ENCODE measurements at places on chromosomes 2 and 18. TPM values are rescaled to one million over a fixed set of nuclear protein-coding genes. Genes with fewer than 3 reads are reported as not detected.

The MERTK gene
- total RNA-seq: 8.3 TPM

The PDCD1 gene
- total RNA-seq: 2.8 TPM

The SERPINB12 gene
- total RNA-seq: not detected

The TMEFF2 gene
- total RNA-seq: 0.26 TPM

The BMP10 gene
- total RNA-seq: not detected

The PRKAG3 gene
- total RNA-seq: not detected

The SCYGR4 gene
- not detected for total RNA-seq

The VPS54 gene
- total RNA-seq: 26.3 TPM

The KLHL14 gene
- total RNA-seq: 7.4 TPM

The APCDD1 gene
- total RNA-seq: 40.2 TPM

The TTC39C gene
- total RNA-seq: 16.2 TPM

The SULT1C4 gene
- total RNA-seq: 2.9 TPM

The ARHGAP28 gene
- 24.5 TPM for total RNA-seq

The FSHR gene
- total RNA-seq: not detected

GRCh38 chr2:216081012-216081411 lies 597 bp downstream of the PECR start:
- DNase-seq: no peak

GRCh38 chr2:10700078-10700803 lies 10.5 kb upstream of the NOL10 start:
- no peak for DNase-seq

GRCh38 chr2:31003749-31004148 lies 134.5 kb downstream of the GALNT14 start:
- no peak for DNase-seq

GRCh38 chr18:55685638-55686037 lies 97.6 kb upstream of the TCF4 start:
- no peak for DNase-seq

- DNase-seq: no peak
Observed at GRCh38 chr18:36490897-36491296, 193.4 kb downstream of the FHOD3 start.

- DNase-seq: no peak
Observed at GRCh38 chr2:43486603-43487002, 109.2 kb downstream of the THADA start.

- no peak for DNase-seq
Observed at GRCh38 chr18:65146482-65147021, 604.3 kb upstream of the CDH7 start.

DNA sequence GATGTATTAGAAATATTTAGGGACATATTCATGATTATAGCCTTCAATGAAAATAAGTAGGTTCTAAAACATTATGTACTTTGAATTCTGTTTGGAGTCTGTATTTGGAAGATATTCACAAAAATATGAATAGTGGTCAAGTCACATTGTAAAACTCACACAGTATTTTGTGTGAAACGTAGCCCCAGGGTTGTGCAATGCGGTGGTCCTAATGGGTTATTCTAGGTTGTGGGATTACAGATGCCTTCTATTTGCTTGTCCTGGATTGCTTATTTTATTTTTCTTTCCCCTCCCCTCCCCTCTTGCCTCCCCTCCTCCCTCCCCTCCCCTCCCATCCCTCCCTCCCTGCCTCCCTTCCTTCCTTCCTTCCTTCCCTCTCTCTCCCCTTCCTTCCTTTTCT lies 93.7 kb upstream of the THUMPD2 start:
- no peak for DNase-seq

DNA sequence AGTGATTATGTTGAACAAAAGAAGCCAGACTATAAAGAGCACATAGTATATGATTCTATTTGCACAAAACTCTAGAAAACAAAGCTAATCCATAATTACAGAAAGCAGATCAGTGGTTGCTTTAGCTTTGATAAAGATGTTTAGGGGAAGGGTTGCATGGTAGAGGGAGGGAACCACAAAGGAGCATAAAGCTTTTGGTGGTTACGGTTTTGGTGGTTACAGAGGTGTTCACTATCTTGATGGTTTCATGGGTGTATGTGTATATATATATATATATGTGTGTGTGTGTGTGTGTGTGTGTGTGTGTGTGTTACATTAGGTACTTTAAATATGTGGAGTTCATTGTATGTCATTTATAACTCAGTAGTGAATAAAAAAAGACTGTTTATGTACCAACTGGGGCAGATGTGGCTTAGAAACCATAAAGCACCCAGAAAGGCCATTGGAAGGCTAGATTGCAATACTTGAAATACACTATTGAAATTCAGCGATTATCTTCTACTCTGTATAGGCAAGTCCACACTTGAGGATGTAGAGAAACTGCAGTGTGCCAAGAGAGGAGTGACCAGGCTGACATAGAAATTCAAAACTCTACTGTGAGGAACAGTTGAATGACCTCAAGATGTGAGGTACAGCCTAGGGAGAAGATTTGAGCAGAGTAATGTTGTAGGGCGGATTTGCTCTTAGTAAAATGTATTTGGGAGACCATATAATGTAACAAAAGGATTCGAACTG lies 60.6 kb downstream of the CAB39 start:
- DNase-seq: no peak

- DNase-seq: no peak
Observed at GRCh38 chr18:22293417-22293816, 124.0 kb downstream of the GATA6 start.

DNA sequence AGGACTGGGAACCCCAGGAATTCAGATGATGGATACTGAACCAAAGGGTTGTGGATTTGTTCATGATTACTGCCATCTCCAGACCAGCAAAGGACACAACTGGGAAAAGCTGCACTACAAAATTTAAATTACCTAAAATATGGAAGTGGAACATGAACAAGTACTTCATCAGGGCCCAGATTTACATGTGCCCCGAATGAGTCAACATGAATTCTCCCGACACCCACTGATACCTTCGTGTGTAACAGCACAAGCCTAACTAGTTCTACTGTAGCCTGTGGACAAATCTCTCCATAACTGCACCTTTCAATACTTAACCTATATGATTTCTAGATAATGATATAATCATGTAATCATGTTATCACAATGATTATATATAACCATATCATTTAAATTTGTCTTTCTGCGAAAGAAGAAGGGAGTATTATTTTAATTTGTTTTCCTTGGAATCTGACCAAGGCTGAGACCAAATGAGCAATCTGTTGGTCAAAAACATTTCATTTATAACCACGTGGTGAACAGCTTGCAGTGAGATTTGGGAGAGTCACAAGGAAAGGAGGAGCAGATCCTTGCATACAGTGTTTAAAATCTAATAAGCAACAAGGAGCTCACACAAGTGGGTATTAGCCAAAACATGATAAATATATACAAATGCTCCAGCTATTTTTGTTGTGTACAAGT lies 70.5 kb downstream of the CACNB4 start:
- no peak for DNase-seq

DNA sequence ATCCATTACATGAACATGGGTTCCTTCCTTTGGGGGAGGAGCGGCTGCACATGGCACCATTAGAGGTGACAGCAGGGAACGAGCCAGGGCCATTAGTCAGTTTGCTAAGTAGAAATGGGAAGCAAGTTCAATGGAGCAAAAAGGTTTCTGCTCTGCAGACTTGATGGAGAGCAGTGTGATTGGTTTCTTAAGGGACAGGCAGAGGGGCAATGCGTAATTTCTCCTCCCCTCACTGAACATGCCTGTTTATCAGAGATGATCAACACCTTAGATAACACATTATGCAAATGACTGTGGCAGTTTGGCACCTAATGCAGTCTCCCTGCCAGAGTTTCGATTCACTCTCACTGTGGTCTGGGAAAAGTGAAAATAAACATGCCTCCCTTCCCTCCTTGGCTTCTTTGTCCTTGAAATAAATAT lies 414.5 kb downstream of the STK39 start:
- DNase-seq: no peak

GRCh38 chr2:150282357-150282756 lies 205.1 kb downstream of the RND3 start:
- DNase-seq: no peak

DNA sequence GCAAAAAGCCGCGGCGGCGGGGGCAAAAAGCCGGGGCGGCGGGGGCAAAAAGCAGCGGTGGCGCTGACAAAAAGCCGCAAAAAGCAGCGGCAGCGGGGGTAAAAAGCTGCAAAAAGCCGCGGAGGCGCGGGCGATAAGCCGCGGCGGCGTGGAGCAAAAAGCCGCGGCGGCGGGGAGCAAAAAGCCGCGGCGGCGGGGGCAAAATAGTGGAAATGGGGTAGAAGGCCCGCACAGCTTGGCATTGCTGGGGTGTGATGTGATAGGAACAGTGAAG lies 450.1 kb downstream of the ANKRD30B start:
- peak; percentile 0 for DNase-seq

- no peak for DNase-seq
Observed at GRCh38 chr2:60819155-60819862, 62.1 kb upstream of the REL start.

All from H7 (cell line).